ENCODE measurements at places on chromosomes 12 and 14.

DNA sequence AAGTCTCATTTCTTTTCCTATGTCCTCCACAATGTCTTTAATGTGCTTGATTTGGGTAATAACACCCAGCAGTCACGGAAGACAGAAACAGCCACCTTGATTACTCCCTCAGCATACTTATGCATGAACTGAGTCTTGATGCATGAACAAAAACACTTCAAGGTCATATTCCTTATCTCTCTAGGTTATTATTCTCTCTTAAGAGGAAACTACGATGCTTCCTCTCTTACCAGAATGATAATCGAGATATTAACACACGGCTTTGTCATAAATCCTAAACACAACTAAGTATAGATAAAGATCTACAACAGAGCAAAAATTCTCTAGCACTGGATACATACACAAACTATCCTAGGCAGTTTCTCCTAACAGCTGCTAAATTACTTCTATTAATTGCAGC is 583.5 kb upstream of the ATP2B1 start:
- DNase-seq: no peak

DNA sequence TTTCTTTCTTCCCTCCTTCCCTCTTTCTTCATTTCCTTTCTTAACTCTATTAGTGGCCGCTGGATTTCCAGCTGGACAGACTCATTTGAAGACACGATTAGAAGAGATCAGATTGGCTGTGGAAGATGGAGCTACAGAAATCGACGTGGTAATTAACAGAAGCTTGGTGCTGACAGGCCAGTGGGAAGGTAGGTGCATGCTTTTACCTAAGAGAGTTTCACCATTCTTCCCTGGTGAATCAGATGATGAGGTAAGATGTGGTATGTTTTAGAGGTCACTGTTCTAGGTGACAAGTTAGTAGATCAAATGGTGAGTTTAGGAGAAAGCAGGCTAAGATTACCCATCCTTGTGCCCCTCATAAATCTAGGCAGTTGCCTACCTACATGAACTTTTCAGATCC is 51.6 kb downstream of the DERA start:
- DNase-seq: no peak

- DNase-seq: no peak
Observed at GRCh38 chr12:51017452-51017851, 8.7 kb downstream of the SLC11A2 start.

DNA sequence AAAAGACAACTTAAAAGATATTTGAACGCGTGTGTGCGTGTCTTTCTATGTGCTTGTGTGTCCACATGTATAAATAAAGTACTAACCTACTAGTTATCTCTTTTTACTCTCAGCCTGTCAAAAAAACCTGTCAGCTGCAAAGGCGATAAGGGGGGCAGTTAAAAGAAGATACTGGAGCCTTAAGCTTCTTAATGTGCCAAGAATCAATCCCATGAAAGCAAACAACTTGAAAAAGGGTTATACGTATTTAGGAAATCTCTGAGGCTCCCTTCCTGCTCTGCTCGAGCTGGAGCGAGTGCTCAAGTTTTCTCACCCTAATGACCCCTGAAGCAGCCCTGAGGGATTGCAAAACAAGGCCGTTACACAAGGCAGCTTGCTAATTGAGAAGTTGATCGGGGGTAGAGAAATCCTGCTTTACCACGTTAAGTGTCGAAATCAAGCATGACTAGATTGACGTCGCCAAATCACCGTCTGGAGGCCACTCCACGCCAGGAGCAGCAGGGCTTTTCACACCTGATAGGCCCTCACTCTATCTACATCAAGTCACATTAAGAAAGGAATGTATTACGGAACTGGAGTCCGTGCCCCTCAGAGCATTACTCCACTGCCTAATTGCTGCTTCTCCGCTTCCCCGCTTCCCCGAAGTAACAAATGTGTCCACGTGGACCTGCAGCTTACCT is 32.4 kb downstream of the LMO3 start:
- DNase-seq: no peak

GRCh38 chr12:13094367-13094766 is 9.1 kb downstream of the GSG1 start:
- no peak for DNase-seq

GRCh38 chr12:27334042-27334720 is 1.5 kb downstream of the BMAL2 start:
- no peak for DNase-seq

DNA sequence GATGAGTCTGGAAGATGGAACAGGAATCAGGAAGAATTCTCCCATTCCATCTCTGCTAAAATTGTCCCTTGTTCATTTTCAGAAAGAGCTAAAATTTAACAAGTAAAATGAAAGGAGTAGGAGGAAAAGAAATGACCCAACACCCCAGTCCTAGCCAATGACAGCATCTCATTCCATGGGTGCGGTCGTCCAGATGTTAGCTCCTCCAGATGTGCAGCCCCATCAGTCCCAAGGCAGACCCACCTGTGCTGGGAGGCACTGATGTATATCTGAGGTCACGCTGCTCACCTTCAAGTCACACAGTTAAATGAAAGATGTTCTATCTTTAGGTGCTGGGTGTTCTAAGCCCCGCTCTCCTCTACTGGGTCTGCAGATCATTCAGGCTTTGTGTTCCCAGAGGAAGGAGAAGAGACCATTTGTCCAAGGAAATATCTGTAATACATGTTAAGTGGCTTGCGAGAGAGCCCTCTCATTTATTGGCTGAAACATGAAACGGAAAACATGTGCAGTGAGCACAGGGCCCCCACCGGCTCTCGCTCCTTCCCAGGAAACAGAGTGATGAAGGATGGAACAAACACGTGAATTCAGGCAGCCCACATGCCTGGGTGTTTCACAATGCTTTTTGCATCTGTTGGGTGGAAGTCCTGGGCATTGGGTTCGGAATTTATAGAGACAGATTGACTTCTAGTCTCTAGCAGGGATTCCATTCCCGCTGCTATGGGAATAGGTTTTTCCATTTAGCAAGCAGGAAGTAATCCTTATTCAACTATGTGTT is 294.6 kb downstream of the NUAK1 start:
- DNase-seq: no peak

DNA sequence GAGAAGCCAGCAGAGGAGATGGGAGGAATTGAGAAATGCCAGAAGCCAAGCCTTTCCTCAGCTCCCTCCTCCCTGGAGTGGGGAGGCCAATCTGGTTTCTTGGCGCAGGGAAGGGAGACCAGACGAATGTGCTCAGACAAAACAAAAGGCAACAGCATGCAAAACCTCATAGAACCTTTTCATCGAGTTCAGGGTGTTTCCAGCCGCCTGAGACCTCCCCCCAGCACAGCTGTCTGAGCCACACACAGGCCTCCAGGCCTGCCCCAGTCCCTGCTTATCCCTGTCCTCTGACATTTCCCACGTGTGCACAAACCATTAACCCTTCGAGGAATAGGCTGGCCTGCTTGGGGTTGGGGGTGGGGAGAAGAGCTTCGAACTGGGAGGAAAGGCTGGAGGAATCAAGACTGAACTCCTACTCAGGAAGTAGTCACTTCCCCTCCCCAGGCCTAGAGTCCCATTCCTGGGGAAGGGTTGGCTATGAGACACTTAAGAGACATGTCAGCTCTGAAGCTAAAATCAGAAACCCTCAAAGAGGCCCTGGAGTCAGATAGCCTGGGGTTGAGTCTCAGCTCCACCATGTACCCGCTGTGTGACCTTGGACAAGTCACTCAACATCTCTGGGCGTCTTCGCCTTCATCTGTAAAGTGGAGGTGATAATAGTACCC is 10.7 kb downstream of the TBX3 start:
- peak; percentile 64 for DNase-seq

DNA sequence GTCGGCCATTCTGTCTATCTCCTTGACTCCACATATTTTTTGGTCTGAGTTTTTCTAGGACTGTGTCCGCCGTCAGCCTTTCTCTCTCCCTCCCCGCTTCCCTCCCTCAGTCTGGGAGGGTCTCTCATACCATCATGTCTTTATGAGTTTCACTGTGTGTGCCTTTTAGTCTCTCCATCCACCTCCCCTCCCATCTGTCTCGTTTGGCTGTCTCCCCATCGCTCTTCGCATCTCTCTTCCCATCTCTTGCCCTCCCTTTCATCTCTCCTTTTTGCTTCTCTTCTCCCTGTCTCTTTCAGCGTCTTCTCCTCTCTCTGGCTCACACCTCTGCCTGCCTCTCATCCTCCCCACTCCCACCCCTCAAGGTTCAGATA is 6.9 kb upstream of the CISTR start:
- no peak for DNase-seq

DNA sequence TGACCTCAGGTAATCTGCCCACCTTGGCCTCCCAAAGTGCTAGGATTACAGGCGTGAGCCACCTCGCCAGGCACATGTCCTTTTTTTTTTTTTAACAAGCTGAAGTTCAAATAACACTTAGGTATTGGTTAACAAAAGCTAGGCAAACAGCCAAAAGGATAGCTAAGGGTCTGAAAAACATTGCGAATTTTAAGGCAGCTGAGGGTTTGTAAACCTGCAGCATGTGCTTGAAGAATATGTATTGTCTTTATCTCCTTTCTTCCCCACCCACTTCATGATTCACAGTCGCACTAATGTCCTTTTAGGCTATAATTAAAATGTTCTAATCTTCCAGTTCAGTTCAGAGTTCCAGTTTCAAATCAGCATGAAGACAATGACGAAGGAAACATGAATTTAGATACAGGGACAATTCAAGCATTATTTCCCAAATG is 30.1 kb upstream of the CERS5 start:
- DNase-seq: no peak

- no peak for DNase-seq
Observed at GRCh38 chr12:131009595-131010395, 56.1 kb downstream of the ADGRD1 start.

DNA sequence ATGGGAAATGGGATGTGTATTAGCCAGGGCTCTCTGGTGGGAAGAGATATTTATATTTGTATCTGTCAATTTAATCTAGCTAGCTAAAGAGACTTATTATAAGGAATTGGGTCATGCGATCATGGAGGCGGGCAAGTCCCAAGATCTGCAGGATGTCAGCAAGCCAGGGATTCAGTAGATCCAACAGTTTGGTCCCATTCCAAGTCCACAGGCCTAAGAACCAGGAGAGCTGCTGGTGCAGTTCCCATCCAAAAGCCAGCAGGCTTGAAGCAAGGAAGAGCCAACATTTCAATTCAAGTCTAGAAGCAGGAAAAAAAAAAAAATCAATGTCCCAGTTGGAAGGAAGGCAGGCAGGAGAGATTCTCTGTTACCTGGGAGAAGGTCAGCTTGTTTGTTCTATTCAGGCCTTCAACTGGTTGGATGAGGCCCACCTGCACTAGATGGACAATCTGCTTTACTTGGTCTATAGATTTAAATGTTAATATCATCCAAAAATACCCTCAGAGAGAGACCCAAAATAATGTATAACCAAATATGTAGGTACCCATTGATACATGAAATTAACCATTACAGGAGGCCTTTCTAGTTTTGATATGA is 60.7 kb upstream of the BCAT1 start:
- DNase-seq: no peak

DNA sequence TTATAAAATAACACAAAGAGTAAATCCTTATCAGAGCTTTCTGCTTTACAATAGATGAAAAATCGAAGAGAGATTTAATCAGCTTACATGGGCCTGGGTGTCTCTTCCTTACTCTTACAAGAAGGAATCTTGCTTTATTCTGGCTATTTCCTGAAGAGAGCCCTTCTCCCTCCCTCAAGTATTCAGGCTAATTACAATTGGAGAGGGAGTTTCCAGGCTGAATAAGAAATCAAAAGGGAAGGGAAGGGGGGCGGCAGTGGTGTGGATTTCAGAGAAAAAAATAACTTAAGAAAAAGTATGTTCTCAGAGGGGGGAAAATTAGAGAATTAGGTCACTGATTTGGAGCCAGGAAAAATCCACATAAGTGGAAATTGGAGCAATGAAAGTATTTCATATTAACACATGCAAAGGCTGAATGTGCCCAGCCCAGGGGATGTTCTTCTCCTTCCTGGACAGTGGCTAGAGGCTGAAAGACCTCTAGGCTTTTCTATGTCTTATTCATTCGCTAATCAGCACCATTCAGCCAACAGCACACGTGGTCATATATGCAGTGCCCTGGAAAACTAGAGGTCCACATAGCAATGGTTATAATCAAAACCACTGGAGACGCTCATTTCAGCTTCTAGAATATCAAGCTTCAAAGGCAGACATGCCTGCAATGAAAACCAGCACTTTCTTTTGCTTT is 158.9 kb upstream of the BTG1 start:
- DNase-seq: peak; percentile 5

DNA sequence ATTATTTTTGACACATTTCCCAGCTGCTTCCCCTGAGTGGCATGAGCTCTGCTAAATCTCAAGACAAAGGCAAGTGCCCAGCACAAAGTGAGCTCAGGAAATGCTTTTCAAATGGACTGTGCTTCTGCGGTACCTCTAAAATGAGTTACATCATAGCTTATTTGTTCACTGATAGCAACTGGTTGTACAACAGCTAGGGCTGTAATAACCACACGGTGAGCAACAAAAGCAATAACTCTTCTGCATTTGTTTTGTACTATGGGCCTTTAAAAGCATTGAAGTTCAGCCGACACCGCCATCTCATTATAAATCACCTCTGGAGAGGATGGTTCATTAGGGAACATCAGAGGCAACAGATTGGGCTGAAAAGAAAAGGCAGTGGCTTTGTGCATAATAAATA is 475.0 kb downstream of the GLT1D1 start:
- DNase-seq: no peak

DNA sequence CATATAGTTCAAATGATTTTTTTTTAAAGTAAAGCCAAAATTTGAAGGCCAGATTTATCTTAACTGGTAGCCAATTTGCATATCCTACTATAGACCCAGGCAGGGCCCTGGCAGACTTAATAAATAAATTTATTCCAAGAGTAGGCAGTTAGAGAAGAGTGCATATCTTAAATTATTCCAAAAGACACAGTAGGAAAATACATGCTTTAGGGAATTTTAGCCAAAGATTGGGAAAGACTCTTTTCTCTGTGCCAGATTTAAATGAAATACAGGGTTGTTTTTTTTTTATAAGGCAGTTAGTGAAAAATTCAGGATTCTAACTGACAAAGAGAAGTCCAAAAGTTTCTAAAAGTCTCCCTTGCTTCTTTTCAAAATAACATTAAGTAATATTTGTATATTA is 65.5 kb downstream of the ST8SIA1 start:
- no peak for DNase-seq

- peak; percentile 35 for DNase-seq
Observed at GRCh38 chr14:59161561-59162175, 26.8 kb upstream of the DAAM1 start.

- DNase-seq: no peak
Observed at GRCh38 chr12:14689996-14690395, 6.4 kb downstream of the GUCY2C start.

- DNase-seq: no peak
Observed at GRCh38 chr12:71981149-71981548, 42.5 kb downstream of the TPH2 start.
